DMS 273 treated with DMSO at 0.1 percent for 48 hours (cell line): ENCODE measurements at places on chromosomes 12 and 14.
A peak's percentile ranks its signal among the peaks of the same experiment; 100 is the strongest.

DNA sequence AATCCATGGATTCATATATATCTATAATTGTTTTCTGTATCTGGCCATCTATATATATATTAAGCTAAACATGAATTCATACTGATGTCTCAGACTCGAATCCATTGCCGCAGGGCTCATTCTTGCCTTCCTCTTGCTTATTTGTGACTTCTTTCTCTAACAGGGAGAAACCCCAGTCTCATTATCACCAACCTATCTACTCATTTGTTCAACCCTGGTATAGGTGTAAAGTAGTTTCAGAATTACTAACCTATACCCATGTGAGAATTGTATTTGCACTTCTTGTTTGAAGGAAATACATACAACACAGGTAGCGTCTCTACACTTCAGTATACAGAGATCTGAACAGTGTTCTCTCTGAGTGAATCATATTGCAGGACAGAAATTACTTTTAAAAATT lies 77.7 kb downstream of the PTPN11 start:
- DNase-seq: no peak

- peak; percentile 50 for DNase-seq
Observed at GRCh38 chr12:53220694-53221202, 11.3 kb downstream of the RARG start.

DNA sequence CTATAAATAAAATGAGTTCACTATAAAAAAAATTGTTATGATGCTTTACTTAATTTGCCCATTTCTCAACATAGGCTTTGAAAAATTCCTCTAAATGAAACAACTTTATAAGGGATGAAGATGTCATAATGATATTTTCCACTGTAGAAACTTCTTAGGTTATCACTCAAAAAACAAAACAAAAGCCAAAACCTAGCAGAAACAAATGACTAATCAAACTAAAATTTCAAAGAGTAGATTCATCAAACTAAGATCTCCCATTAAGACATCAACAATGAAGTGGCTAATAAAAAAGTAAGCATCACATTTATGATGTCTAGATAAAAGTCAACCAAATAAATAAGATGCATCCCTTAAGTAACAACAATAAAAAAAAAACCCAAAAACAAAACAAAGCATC lies 36.9 kb upstream of the TTC7B start:
- no peak for DNase-seq

DNA sequence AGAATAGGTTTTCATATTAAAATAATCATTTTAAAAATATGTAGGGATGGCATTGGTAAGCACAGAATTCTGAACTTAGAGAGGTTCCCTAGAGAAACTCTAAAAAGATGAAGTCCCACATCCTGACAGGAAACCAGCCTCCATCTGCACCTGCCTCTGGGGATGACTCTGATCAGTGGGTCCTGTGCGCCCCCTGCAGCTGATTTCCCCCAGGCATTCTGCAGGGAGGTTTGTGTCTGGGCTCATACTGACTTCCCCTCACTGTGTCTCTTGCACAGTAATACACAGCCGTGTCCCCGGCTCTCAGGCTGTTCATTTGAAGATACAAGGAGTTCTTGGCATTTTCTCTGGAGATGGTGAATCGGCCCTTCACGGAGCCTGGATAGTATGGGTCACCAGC lies 602.9 kb downstream of the TMEM121 start:
- no peak for DNase-seq

GRCh38 chr12:116294454-116295165 lies 17.1 kb upstream of the MED13L start:
- no peak for DNase-seq

GRCh38 chr12:77104792-77105191 lies 39.4 kb upstream of the E2F7 start:
- DNase-seq: no peak

DNA sequence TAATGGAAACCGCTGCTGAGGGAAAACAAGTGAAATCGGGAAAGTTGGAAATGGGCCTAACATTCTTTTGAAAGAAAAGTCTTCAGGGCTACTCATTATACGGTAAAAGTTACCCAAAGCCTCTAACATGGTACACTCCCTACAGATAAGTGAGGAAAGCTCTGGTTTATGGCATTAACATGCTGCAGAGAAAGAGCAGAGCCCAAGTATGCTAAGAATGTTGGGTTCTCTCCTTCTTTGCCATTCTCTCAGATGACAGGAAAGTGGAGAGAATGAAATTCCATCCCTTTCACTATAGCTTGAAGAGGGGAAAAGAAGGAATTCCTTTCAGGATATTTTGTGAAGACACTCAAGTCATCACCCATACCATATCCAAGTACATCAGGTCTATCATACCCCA lies 348.0 kb downstream of the SEC23A start:
- DNase-seq: no peak

DNA sequence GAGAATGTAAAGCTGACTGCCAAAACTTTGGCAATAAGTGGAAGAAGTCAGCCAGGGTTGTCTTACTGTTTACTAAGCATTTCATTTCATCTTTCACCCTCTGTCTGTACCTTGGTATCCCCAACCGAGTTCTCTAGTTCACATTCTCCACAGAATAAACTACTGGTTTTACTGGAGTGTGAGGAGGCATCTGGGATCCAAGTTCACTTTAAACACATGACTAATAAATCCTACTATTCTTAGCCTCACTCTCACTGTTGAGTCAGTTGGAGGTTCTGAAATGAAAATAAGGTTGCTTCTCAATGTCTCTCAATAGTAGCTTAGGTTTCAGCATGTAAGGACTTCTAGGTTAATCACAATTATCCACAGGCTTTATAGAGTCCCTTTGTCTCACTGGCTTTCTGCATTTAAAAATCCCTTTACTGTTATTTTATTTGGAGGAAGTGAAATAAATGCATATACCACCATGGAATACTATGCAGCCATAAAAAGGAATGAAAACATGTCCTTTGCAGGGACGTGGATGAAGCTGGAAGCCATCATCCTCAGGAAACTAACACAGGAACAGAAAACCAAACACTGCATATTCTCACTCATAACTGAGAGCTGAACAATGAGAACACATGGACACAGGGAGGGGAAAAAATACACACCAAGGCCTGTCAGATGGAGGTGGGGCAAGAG lies 95.8 kb downstream of the EPS8 start:
- DNase-seq: no peak

GRCh38 chr12:18825138-18825537 lies 87.2 kb downstream of the CAPZA3 start:
- no peak for DNase-seq
